Endothelial cell (in vitro differentiated cells): ENCODE measurements at places on chromosomes 13 and 19.

GRCh38 chr13:34425327-34425949 is 516.6 kb upstream of the NBEA start:
- DNase-seq: no peak

DNA sequence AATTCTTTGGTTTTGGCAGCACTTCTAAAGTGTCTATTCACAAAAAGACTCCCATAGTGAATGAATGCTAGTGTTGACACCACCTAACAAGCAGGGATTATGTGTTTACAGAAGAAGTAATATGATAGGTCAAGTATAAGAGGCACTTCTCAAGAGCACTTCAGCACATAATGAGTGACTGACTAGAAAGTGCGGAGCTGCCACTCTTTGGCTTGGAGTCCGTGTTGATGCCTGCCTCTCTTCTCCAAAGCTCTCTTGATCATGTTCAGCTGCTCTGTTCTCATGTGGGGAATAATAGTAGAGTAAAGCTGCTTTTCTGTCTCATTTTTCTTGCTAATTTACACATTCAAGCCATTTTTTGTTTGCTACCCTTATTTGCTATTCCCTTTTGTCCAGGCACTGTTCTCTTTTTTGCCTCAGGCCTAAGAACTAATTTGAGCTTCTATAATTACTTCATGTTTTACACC is 22.7 kb upstream of the MAB21L1 start:
- DNase-seq: no peak

DNA sequence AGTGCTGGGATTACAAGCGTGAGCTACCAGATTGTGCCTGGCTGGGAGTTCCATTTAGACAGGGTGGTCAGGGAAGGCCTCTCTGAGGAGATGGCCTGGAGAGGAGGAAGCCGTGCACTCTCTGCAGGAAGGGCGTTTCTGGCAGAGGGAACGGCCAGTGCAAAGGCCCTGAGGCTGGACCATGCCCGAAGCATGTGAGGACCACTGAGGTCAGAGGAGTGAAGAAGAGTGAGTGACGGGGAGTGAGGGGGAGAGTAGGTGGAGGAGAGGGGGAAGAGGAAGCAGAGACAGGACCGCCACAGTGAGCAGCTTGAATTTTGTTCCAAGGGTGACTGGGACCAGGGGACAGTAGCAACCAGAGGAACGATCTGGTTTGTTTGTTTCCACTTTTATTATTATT is 32.6 kb downstream of the CELF5 start:
- DNase-seq: no peak

DNA sequence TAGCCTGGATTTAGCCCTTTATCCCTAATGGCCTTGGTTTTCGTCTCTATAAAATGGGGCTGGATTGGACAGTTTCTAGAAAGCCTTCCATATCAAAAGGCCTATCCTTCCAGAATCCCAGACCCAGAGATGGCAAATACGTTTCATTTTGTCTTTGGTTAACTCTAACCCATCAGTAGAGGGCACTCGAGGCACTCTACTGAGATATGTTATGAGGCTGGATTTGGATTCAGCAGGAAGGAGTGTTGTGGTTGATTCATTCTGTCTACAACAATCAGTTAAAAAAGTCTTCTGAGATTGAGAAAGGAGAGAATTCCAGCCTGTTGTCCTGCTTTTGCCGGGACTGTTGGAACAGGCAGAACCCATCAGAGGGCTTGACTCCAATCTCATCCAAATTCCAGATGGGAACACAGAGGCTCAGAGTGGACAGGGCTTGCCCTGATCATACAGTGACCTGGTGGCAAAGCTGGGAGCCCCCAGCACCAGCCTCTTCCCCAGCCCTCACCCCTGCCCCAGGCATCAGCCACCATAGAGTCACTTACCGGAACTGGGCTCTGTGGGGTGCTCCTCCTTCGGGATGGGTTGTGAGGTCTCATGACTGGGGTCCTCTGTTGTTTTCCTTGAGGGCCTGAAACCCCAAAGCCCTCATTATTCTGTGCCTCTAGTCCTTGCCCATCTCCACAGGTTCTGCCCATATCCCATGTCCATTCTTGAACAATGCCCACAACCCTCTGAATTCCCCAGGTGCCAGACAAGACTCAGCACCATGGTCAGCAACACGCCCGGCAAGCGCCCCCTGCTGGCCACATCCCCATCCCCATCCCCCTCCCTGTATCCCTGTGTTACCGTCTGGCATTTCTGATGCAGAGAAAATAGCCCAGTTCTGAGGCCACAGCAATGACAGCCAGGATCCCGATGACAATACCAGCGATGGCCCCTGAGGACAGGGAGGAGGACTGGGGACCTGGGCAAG is 12.3 kb upstream of the ZNF180 start:
- peak; percentile 26 for DNase-seq

GRCh38 chr13:60852886-60853285 is 455.9 kb downstream of the TDRD3 start:
- DNase-seq: no peak

DNA sequence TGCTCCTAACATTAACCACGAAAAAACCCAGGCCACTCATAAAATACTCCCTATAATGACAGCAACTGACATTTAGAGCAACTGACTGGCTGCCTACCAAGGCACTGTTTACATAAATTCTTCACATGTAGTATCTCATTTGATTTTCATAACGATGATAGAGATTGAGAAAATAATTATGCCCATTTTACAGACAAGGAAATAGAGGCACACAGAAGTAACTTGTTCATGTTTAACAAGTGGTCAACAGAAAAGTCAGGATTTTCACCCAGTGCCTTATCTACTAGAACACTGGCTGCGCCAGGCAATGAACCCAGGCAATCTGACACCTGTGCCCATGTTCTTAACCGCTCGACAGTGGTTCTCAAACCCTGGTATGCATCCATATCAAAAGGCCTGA is 6.3 kb downstream of the ZNF45 start:
- no peak for DNase-seq

DNA sequence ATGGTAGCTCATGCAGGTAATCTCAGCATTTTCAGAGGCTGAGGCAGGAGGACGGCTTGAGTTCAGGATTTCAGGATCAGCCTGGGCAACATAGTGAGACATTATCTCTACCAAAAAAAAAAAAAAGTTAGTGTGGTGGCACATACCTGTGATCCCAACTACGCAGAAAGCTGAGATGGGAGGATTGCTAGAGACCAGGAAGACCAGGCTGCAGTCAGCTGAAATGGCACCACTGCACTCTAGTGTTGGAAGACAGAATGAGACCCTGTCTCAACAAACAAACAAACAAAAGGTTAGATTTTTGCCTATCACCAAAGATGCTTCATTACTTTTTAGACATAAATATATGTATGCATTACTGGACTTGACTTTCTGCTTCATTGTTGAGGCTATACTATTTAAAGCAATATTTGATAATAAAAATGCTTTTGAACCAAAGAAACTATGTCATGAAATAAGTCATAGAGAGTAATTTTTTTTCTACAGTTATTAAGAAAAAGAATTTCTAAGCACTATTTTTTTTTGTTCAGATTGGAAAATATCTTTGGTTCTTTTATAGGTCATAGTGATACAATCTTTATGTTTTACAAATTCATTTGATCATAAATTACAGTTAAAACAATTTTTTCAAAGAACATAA is 1180.1 kb upstream of the ATXN8OS start:
- peak; percentile 44 for DNase-seq

GRCh38 chr13:78105656-78106055 is 187.0 kb upstream of the EDNRB start:
- no peak for DNase-seq

DNA sequence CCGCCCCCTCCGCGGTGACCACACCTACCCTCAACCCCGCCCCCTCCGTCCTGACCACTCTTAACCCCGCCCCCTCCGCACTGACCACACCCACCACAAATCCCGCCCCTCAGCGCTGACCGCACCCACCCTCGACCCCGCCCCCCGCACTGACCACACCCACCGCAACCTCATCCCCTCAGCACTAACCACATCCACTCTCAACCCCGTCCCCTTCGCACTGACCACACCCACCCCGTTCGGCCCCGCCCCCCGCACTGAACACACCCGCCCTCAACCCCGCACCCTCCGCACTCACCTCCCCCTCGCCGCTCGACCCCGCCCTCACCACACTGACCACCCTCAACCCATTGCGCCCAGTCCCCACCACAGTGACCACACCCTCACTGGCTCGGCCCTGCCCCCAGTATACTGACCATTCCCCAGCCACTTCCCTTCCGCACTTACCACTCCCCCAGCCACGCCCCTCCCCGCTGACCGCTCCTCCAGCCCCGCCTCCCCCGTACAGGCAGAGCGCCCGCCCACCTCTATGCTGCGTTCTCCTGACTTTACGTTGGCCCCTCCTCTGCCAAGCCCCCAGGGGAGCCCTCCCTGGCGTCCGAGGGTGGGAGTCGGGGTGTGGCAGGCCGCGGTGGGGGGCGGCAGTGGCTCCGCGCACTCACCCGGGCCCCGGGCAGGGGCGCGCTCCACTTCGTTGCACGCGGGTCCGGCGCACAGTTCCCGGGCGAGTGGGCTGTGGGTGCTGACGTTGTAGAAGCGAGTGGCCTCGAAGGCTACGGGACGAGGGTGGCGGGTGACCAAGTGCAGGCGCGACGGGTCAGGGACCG is 8.4 kb downstream of the F2RL3 start:
- DNase-seq: peak; percentile 93

GRCh38 chr13:61684976-61685681 is 269.5 kb upstream of the PCDH20 start:
- DNase-seq: no peak

DNA sequence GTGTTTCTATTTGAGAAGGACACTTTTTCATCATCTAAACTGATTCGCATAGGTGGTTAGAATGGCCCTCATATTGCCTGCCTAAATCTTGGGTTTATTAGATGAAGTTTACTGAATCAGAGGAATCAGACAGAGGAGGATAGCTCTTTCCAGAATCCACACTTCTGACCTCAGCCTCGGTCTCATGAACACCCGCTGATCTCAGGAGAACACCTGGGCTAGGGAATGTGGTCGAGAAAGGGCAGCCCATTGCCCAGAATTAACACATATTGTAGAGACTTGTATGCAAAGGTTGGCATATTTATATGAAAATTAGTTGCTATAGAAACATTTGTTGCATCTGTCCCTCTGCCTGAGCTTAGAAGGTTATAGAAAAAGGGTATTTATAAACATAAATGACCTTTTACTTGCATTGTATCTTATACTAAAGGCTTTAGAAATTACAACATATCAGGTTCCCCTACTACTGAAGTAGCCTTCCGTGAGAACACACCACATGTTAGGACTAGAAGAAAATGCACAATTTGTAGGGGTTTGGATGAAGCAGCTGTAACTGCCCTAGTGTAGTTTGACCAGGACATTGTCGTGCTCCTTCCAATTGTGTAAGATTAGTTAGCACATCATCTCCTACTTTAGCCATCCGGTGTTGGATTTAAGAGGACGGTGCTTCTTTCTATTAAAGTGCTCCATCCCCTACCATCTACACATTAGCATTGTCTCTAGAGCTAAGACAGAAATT is 103.8 kb downstream of the TNFRSF19 start:
- no peak for DNase-seq

GRCh38 chr19:6532244-6532999 is 1.6 kb downstream of the TNFSF9 start:
- no peak for DNase-seq

- DNase-seq: no peak
Observed at GRCh38 chr13:99439850-99440604, 61.2 kb upstream of the TM9SF2 start.

DNA sequence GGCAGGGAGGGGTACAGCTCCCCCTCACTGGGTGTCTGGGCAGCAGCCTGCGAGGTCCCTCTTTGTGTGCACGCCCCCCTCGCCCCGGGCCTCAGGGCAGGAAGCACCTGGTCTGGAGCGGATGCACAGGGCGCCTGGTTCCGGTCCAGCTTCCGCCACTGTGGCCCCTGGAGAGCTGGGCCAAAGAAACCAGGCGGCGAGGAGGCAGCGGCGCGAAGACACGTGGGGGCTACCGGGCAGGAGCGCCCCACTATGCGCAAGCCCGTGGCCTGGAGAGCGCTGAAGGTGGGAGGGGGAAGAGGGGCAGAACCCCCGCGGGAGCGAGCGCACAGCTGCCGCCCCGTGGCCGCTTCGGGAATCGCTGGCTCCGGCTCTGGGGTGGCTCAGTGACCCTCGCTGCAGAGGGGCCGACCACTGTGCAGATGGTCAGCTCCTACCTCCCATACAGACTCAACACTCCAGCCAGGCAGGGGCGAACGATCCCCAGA is 1.7 kb upstream of the LYL1 start:
- peak; percentile 78 for DNase-seq

DNA sequence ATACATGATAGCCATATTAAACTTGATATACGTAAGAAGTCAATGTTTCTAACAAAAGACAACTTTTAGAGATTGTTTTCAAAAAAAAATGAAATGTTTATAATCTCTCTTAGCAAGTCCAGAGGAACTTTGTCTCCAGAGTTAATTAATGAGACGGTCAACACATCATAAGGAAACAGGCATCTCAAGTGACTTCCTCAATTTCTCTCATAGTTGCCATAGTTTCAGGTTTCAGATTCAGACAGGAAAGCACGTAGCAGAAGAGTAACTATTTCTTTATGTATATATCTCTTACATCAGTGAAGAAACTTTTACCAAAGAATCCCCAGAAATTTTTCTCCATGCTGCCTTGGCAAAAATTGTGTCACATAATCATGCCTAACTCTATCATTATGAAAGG is 159.6 kb upstream of the ATXN8OS start:
- DNase-seq: no peak

DNA sequence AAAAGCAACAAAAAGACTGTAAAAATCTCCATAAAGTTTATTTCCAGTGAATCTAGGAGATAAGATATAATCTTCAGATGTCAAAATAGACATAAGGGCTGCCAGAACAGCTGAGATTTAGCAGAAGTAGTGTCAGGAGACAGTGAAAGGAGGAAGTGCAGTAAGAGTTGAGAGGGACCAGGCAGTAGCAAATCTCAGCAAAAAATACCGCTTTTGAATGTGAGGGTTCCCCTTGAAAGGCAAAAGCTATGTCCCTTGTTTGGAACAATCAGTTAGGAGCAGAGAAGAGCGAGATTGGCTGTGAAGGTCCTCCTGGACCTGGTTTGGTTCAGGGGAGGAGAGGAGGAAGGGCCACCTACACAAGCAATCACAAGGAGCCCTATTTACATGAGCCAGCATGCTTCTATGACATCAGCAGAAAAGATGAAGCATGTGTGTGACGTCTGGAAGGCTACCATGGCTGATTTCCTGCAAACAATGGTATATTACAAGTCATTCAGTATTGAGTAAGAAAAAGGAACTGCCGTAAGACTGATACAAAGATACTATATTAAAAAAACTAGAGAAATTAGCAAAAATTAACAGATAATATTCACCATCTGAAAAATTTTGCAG is 98.9 kb upstream of the SIAH3 start:
- DNase-seq: no peak
